Neuronal stem cell (in vitro differentiated cells): ENCODE measurements at places on chromosomes 4 and X.

- DNase-seq: peak; percentile 0
These were observed 54.3 kb downstream of the NRK start for GRCh38 chrX:105876658-105877057.

DNA sequence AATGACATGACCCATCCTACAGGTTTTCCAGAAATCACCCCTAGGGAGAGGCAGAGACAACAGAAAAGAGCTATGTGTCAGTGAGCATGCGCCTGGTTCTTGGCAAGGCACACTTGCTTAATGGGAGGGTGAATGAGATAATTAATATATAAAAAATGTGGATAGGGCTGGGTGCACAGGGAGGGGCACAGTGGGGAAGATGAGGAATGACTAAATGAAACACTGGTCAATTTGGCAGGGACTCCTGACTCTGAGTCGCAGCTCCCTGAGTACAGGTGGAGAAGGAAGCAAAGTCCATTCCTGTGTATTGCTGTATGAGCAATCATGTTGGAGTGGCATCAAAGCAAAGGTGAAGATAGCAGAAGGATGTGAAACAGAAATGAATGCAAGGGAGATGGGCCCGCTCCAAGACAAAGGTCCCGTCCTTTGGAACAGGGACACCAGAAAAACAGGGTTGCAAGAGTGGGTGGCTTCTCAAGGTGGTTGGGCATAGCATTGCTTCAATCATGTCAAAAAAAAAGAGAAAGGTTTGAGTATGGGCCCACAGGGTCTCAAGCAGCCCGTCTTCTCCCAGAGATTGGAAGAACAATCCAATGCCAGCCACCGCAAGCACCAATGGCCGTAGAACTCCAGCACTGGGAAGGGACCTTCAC is 278.4 kb upstream of the AGTR2 start:
- no peak for DNase-seq

DNA sequence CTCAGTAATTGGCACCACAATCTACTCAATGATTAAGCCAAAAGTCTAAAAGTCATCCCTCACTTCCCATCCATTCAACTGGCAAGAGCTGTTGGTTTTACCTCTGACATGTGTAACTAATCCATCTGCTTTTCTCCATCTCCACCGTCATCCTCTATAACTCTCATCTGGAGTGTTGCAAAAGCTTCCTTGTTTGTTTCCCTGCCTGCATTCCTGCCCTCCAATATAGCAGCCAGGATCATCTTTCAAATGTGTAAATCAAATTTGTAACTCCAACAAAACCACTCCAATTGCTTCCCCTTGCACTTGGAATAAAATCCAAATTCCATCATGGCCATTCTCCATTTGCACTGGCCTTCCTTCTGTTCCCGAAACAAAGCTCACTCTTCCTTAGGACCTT is 4.3 kb upstream of the PLAC8 start:
- no peak for DNase-seq

- no peak for DNase-seq
These were observed 30.4 kb downstream of the CCNQ start for GRCh38 chrX:153568451-153569011.

DNA sequence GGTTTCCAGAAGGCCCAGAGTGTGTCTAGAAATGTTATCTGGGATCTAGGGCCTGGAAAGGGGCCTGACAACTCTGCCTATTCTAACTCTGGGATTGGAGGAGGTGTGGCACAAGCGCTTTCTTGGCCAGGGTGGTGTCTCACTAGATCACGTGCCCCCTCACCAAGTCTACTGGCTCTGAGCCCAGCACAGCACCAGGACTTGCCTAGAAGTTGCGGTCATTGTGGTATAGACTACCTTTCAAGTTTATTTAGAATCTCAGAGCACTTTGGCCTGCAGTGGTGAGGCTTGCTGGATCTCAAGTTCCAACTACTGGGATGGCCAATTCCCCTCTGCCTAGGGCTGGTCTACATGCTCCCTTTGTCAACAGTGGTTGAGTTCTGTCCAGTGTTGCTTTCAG is 223.3 kb upstream of the MAGEB2 start:
- no peak for DNase-seq

DNA sequence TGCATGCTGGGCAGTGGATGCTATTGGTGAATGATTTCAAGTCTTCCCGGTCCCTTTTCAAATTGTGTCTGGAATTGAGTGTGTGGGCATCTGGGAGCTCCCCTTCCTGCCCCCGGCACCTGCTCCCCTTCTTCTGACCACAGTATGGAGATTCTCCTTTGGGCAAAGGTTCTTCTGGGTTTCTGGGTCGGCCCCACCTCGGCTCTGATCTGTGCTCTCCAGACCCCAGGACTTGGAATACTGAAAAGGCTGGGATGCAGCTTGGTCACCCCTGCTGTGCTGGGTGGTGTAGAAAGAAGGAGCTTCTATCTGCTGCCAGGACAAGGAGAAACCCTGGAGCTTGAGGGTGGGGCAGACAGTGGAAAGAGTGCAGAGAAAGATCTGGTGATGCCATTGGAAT is 78.8 kb downstream of the WFS1 start:
- no peak for DNase-seq

DNA sequence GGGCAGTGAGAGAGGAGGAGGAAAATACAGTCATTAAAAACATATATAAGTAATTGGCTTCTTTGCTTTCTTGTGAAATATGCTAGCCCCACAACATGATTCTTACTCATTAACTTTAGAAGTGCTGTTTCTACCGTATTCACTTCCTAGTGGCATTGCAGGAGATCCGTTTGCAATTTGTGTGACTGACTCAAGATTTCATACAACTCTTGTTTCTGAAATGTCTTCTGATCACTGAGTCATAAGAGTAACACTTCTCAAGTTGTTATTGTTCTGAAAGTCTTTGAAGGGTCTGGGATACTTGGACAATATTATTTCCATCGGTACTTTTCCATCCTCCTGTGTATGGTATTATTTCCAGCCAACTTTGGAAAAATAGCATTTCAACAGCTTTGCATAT is 310.8 kb downstream of the PACRGL start:
- no peak for DNase-seq

DNA sequence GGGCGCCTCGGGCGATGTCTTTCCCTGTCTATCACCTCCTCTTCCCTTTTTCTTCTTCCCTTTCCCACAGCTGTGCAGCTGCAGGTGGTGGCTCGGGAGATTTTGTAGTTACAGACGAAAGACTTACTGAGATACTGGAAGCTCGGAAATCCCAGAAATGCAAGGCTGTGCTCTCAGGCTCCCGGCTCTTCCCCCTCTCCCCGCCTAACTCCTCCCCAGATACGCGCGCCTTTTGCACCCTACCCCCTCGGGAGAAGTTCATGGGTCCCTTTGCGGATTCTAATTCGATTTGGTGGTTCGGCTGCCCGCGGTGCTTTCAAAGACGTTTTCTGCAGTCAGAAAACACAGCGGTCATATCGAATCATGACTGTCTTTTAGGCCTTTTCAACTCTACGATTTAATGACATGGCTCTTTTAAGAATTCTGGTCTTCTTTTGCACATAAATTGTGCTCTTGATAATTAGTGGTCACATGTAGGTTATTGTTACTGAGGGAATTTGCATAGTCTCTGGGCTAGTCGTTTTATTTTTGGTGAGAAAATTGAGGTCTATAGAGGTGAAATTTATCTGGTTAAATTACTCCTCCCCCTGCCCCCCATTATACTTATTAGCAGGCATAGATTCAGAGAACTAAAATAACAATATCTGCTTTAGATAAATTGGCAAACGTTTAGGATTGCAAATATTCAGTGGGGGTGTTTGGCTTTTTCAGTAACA is 1.6 kb downstream of the SEPTIN11 start:
- DNase-seq: no peak

DNA sequence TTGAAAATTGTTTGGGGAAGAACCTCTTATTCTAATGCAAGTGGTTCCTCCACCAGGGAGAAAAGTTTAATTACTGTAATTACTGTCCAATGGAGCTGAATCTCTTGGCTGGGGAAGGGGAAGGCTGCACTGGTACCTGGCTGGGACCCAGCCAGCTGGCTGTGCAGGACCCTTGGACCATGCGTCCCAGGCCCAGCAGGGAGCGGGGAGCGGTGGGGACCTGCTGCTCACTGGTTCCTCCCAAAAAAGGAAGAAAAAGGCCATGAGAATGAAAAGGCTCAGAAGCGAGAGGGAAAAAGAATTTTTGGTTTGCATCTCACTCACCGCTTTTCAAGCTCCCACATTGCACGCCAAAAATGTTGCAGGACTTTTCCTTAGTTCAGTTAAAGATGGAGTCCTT is 333.5 kb downstream of the FAM47B start:
- DNase-seq: no peak

DNA sequence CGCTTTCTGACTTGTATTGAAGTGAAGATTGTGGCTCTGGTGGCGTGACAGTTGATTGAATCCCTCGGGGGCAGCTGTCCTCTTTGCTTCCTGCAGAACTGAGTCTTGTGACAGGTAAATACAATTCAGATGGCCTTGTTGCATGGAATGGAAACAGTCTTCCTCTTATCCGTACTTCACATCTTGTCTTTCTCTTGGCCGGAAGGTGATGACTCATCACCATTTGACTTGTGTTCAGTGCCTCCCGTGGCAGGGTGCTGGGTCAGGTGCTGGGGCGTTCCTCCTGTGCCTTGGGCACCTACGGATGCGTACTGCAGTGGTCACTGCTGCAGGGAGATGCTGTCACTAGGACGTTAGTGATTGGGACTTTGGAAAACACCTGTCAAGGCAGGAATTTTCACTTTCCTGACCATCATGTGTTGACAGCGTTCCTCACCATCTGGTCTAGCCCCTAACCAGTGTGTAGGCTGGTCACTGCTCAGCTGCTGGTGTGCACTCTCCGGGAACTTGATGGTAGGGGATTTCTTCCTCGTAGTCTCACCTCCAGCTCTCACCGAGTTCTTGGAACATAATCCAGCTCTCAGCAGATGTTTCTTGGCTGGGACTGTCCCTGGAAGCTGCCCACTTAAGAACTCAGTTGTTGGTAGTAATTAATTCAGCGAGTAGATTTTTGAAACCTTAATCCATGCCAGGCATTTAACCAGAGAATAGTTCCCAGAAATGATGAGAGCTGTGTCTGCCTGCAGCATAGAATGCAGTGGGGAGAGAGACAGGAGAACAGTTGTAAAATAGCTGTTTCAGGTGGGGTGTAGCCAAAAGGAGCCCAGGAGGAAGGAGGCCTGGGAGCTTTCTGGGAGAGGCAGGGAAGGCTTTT is 7.2 kb downstream of the TBC1D14 start:
- no peak for DNase-seq

DNA sequence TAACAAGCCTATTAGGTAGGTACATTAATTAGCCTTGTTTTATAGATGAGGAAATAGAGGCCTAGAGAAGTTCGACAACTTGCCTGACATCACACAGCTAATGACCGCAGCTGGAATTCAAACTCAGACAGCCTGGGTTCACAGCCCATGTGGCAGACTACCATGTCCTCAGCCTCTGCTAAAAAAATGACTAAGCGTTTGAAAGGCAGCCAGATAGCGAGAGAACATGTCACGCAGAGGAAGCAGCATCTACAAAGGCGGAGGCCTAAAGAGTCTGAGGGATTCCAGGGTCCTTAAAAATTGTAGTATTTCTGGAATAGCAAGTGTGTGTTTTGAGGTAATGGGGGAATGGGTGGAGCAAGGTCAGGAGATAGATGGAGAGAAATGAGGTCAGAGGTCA is 33.2 kb upstream of the BMP15 start:
- no peak for DNase-seq

DNA sequence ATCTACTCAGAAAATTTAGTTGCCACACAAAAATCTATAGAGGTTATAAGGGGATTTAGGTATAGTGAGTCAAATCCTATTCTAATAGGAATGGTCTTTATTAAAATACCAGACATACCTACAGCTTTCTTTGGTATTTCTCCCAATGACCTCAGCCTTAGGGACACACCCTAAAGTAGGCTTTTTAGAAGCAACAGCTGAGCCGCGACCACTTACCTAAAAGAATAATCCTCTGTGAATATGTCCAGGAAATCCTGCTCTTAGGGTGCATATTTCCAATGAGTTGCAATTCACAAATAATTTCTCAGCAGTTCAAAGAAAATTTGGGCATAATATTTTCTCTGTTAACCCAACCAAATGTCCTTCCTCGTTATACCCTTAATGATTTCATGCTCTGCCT is 2.7 kb downstream of the DCX start:
- no peak for DNase-seq

GRCh38 chr4:103204111-103204510 is 6.0 kb upstream of the CENPE start:
- DNase-seq: no peak

DNA sequence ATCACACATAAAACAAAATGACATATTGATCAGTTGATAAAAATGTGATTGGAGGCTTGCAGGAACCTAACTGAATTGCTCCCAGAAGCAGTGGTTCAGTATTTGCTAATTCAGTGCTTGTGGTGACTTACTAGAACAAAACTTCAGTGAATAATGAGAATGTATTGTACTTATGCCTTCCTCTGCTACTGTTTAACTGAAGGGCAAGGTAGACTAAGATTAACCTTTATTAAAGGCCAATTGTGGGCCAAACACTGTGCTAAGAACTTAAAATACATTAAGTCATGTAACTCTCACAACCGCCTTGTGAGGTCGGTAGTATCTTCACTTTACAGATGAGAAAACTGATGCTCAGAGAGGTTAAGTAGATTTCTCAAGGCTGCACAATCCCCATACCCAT is 14.9 kb downstream of the IGFBP7 start:
- DNase-seq: no peak

GRCh38 chrX:43850629-43851028 is 31.6 kb downstream of the MAOB start:
- DNase-seq: no peak

- peak; percentile 17 for DNase-seq
These were observed 239.0 kb upstream of the HTR2C start for GRCh38 chrX:114344756-114345349.

GRCh38 chr4:84496706-84497503 is 2.2 kb downstream of the NKX6-1 start:
- no peak for DNase-seq

DNA sequence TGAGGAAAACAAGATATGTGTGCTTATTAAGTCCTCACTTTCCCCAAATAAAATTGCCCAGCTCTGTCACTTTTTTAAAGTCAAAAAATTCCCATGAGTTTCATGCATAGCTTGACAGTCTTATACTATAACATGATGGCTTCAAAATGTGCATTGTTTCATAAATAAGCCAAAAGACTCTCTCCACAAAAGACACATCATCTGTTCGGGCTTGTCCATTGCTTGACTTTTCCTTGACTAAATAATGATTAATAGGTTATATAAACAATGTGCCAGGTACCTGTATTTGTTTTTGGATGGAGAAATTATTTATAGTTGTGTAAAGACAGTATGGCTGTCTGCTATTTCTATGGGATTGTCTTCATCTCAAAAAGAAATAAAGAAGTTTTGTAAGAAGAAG is 329.2 kb upstream of the KLF3 start:
- no peak for DNase-seq

DNA sequence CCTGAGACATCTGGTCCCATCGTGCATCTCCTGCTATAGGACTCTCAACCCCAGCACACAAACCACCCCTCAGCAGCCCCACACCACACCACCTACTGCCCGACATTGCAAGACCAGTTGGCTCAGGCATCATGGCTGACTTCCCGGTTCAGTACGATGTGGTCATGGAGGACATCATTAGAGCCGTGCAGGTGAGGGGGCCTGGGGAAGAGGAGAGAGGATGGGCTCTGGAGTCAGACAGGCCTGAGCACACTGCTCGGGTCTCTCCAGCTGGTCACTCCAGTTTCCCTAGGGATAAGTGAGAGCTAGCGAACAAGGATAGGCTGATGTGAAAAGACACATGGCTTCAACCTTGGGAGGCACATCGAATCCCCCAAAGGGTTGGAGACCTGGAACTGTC is 17.2 kb downstream of the MAGED2 start:
- no peak for DNase-seq
